T-helper 1 cell (primary cell): ENCODE measurements at places on chromosomes 2 and 18.
A peak's percentile ranks its signal among the peaks of the same experiment; 100 is the strongest.

DNA sequence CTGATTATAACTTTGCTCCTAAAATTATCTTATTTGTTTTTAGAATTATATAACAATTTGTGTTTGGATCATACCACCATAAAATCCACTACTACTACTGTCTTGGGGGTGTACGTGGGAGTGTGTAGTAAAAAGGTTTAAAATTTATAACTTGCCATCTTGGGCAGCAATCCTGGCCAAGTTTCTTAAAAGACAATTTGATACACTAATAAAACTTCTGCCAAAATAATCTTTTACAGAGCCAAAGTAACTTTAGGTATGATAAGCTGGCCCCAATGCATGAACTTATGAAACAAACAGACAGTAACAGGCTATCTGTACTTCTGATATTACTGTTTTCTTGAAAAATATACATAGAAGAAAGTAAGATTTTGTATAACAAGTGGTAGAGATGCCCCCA, 11.3 kb upstream of the UBE2E3 start:
- DNase-seq: no peak

DNA sequence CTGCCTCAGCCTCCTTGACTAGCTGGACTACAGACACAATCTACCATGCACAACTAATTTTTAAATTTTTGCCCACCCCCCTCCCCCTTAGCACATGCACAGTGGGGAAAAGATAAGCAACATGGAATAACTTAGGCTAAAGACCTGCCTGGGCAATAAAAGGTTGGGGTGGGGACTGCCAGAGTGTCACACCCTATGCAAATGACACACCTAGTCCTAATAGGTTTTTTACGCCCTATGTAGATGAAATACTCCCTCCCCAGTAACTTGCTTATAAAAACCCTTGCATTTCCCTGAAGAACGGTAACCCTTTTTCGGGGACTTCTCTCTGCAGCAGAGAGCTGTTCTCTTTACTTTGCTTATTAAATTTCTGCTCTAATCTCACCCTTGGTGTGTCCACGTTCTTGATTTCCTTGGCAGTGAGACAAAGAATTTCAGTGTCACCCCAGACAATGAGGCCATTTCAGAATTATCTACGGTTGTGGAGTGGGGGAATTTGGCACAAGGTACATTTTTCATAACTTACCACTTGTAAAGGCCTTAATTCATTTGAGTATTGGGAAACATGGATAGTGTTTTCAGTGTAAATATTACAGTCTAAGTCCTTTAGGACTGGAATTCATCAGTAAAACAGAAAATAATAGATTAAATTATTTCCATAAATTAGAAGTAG, 109.2 kb downstream of the NOL4 start:
- no peak for DNase-seq

GRCh38 chr2:28610583-28611201, 114.8 kb downstream of the PLB1 start:
- DNase-seq: no peak

GRCh38 chr2:176427549-176427948, 158.3 kb downstream of the MTX2 start:
- no peak for DNase-seq

- no peak for DNase-seq
Measured at GRCh38 chr2:217157581-217157980, 297.7 kb upstream of the TNP1 start.

- DNase-seq: no peak
Measured at GRCh38 chr2:57882895-57883515, 163.6 kb upstream of the VRK2 start.

GRCh38 chr2:28618221-28619141, 122.6 kb downstream of the PLB1 start:
- no peak for DNase-seq

DNA sequence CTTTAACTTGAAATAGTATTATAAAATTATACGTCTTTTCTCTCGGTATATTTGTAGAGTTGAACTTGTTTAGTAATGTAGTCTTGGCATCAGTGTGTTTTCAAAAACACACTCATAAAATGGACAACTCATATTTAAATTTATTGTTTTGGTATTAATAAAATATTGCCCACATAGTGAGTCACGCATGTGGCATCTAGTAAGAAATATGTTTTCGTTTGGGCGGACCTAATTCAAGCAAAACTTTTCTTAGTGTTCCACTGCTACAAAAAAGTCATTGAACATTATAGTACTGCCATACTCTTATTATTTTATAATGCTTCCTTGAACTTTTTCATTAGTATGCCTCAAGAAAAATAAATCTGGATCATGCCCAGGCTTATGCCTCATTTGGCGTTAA, 31.1 kb upstream of the FAM237A start:
- DNase-seq: no peak

- no peak for DNase-seq
Measured at GRCh38 chr2:71606244-71606643, 152.9 kb downstream of the DYSF start.

- DNase-seq: no peak
Measured at GRCh38 chr18:55353806-55354205, 234.2 kb downstream of the TCF4 start.

GRCh38 chr18:6487968-6488367, 73.3 kb upstream of the L3MBTL4 start:
- DNase-seq: no peak

GRCh38 chr2:215290980-215291599, 20.8 kb upstream of the ATIC start:
- no peak for DNase-seq

DNA sequence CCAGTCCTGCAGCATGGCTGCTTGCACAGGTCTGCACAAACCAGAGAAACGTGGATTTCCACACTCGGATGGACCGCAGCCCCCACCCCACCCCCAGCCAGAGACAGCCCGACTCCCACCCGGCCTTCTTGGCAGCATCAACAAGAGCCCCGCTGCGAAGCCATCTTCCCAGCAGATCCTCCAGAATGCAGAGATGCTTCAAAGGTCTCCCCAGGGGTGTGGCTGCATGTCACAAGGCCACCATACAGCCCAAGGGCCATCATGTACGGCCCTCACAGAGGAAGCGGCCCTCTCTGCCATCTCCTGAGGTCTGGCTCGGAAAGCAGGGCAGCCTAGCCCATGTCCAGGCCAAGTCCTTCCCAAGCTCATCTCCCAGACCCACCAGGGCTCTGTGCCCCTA, 11.5 kb downstream of the DNMT3A start:
- no peak for DNase-seq

DNA sequence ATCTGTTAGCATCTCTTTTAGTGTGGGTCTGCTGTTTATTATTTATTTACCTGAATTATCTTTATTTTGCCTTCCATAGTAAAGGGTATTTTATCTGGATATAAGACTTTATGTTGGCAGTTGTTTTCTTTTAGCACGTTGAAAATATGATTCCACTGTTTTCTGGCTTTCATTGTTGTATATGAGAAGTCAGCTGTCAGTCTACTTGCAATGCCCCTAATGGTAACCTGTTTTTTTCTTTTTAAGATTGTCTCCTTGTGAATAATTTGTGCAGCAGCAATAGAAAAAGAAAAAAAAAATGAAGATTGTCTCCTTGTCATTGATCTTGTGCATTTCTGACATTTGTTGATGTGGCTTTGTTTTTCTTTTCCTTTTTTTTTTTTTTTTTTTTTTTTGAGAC, 27.2 kb downstream of the SNED1 start:
- DNase-seq: no peak

- no peak for DNase-seq
Measured at GRCh38 chr2:177631680-177632079, 239.1 kb downstream of the AGPS start.

DNA sequence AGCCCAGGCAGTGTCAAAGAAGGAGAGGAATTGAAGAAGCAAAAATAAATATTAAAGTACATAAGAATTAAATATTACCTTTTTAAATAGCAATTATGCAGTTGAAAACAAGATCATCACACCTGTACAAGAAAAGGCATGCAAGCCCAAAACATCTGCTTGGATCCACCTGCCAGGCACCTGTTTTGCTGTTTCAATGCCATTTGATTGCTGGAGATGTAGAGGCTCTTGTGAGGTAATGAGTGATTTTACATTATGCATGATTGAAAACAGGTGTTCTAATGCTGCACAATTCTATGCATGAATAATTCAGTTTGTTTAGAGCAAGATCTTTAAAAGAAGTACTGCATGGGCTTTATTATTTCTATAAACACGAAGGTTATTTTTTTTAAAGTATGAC, 700.6 kb upstream of the ZEB2 start:
- no peak for DNase-seq

DNA sequence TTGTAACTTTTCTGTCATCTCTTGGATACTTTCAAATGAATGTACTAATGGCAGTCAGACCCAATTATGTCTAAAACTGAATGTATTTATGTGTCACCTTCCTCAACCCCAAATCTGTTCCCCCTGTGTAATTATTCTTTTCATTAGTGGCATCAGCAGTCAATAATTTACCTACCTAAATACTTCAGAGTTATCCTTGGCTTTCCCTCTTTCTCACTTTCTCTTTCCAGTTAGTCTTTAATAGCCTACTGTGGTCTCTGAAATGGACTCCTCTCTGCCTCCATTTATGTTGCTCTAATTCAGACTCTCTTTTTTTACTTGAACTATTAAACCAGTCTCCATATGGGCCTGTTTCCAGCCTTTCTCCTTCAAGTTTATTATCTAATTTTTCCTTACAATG, 21.0 kb downstream of the C18orf63 start:
- DNase-seq: no peak

- no peak for DNase-seq
Measured at GRCh38 chr2:238902285-238902684, 54.4 kb downstream of the TWIST2 start.

GRCh38 chr18:6837904-6838303, 108.4 kb downstream of the ARHGAP28 start:
- no peak for DNase-seq

GRCh38 chr2:133110201-133110600, 440.2 kb upstream of the LYPD1 start:
- no peak for DNase-seq

DNA sequence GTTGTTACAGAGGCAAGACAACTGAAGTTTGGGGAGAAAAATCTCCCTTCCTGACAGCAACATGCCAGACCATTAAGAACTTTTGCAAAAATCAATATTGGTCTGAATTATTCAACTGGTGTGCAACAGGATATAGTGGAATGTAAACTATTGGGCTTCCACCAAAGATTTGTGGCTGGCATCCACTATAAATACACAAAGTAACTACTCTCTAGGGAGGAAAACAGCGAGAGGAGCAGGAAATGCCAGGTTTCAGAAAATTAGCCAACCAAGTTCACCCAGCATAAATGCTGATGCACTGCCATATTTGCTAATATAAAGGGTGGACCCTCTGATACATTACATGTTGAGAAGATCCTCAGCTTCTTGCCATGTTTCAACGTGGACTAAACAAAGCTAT, 267.6 kb upstream of the LYPD1 start:
- no peak for DNase-seq

- DNase-seq: no peak
Measured at GRCh38 chr18:58892488-58892887, 27.8 kb downstream of the ZNF532 start.

GRCh38 chr2:226766352-226767055, 33.1 kb downstream of the IRS1 start:
- DNase-seq: no peak

- no peak for DNase-seq
Measured at GRCh38 chr18:50582500-50582899, 22.6 kb downstream of the MAPK4 start.

GRCh38 chr2:201127570-201127969, 11.6 kb downstream of the CFLAR start:
- DNase-seq: no peak

GRCh38 chr2:145655165-145655765, 1135.3 kb upstream of the ZEB2 start:
- no peak for DNase-seq

- peak; percentile 39 for DNase-seq
Measured at GRCh38 chr2:3423492-3424170, 44.1 kb downstream of the TRAPPC12 start.

DNA sequence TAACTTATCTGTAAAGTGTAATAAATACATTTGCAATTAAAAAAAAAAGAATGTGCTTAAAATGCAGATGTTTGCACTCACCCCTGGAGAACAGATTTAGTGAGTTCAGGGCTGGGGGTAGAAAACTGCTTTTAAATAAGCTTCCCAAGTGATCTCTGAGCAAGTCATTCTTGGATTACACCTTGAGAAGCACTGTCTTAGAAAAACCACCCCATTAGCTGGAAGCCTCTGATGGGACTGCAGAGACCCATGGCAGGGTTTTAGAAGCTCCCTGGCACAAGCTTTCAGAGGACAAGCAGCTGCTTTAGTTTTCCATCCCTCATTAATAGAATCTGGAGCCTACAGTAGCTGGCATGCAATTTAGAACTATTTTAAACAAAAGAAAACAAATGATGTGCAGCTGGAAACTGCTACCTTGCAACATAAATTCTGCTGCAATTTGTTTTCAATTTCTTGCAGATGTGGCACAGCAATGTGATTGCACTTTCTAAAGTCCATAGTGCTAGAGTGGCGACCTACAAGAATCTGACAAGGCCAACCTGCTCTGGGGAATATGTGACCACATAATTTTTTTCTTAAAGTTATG, 141.5 kb downstream of the CDC42EP3 start:
- DNase-seq: no peak

GRCh38 chr2:207617011-207617671, 8.1 kb downstream of the METTL21A start:
- no peak for DNase-seq

GRCh38 chr2:186884587-186884986, 35.6 kb upstream of the ZSWIM2 start:
- DNase-seq: no peak

DNA sequence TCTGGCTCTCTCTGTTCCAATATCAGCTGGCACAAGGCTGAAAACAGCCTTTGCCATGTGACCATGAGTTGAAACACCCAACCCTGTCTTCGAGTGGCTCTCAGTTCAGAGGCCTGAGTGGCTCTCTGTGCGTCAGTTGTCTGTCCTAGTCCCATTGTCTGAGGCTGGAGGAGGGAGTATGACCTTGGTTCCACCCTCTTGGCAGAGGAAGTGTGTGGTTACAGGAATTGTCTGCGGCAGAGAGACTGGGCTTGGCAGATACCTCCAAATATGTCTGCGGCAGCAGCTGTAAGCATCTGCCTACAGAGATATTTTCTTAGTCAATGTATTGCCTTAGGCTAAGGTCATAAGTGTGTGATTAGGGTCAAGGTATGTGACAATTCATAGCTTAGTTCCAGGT, 32.6 kb downstream of the CNGA3 start:
- DNase-seq: no peak

DNA sequence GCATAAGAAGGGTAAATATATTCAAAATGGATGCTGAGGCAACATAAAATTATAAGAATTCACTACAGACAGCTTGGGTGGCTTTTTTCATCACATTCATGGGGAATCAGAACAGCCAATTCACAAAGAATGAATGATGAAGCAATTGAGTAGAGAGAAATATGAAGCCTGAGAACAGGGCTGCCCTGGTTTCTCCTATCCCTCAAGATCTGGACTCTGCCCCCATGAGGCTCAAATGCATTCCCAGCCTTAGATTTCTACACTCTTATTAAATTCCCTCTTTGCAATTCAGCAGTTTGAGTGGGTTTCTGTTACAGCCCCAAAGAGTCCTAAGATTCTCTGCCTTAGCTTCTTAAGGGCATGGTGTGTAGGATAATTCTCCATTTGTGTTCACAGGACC, 172.5 kb downstream of the MAIP1 start:
- no peak for DNase-seq

GRCh38 chr18:67893916-67894315, 377.4 kb upstream of the DSEL start:
- DNase-seq: no peak

GRCh38 chr2:238702276-238703052, 145.4 kb upstream of the TWIST2 start:
- no peak for DNase-seq
